Cardiac atrium fibroblast (primary cell): ENCODE measurements at places on chromosomes 7 and 10. TPM values are rescaled to one million over a fixed set of nuclear protein-coding genes. Genes with fewer than 3 reads are reported as not detected.

Gene POLR3A
- total RNA-seq: 9.1 and 9.9 TPM in 2 replicates

Gene FRAT2
- 2.9 and 7.6 TPM in 2 replicates for total RNA-seq

Gene EPHB6
- 5.7 and 6.5 TPM in 2 replicates for total RNA-seq

Gene NXPH1
- total RNA-seq: not detected in 2 replicates

Gene PVRIG
- total RNA-seq: not detected in 2 replicates

Gene ZNF92
- 2.8 and 4.5 TPM in 2 replicates for total RNA-seq

Gene ZNF273
- total RNA-seq: 1.6 and 1.9 TPM in 2 replicates

Gene TLL2
- total RNA-seq: under 0.01 TPM in 1 of 2 replicates, not detected in the other

Gene LAMB4
- 0.16 and 0.36 TPM in 2 replicates for total RNA-seq

Gene BCAP29
- 83.9 and 107 TPM in 2 replicates for total RNA-seq

Gene SMURF1
- 14.4 and 15.5 TPM in 2 replicates for total RNA-seq

Gene OR13A1
- total RNA-seq: not detected in 2 replicates

Gene CLEC2L
- not detected in 2 replicates for total RNA-seq

Gene AFAP1L2
- 2.5 and 3.2 TPM in 2 replicates for total RNA-seq

Gene NCF1
- total RNA-seq: 0.32 TPM in 1 of 2 replicates, not detected in the other

Gene PNLIPRP1
- not detected in 2 replicates for total RNA-seq

Gene SPAM1
- not detected in 2 replicates for total RNA-seq

Gene AASS
- total RNA-seq: 8.6 and 9.2 TPM in 2 replicates

Gene PARD3
- 22.9 and 26.4 TPM in 2 replicates for total RNA-seq

Gene GIMAP6
- under 0.01 and 0.32 TPM in 2 replicates for total RNA-seq

Gene AKR1C8
- total RNA-seq: not detected in 2 replicates

Gene NEUROD6
- not detected in 2 replicates for total RNA-seq

Gene AP1S1
- total RNA-seq: 128 and 158 TPM in 2 replicates

Gene SMO
- total RNA-seq: 16.5 and 16.6 TPM in 2 replicates

Gene SYNPO2L
- total RNA-seq: not detected in 2 replicates

Gene ARHGAP12
- 17.0 and 17.3 TPM in 2 replicates for total RNA-seq

Gene ADAMTS14
- total RNA-seq: 0.18 and 1.3 TPM in 2 replicates

Gene CLDN15
- 4.7 and 7.0 TPM in 2 replicates for total RNA-seq

Gene LEP
- under 0.01 and 0.16 TPM in 2 replicates for total RNA-seq

Gene PRLHR
- not detected in 2 replicates for total RNA-seq

Gene WNT8B
- total RNA-seq: not detected in 2 replicates

Gene CHST3
- 19.5 and 33.9 TPM in 2 replicates for total RNA-seq

Gene STX1A
- 11.2 and 14.8 TPM in 2 replicates for total RNA-seq

Gene RARRES2
- 7.8 TPM in 1 of 2 replicates, not detected in the other for total RNA-seq

Gene NDUFB2
- 381 and 496 TPM in 2 replicates for total RNA-seq
